ENCODE measurements at places on chromosomes 4 and X. TPM values are rescaled to one million over a fixed set of nuclear protein-coding genes. Genes with fewer than 3 reads are reported as not detected.

Gene ACOT9
- 21.4 TPM for total RNA-seq

Gene ACSL1
- 50.0 TPM for total RNA-seq

Gene SMS
- 32.4 TPM for total RNA-seq

Gene SRPK3
- total RNA-seq, result 1.8 TPM

Gene HTN3
- not detected for total RNA-seq

Gene WDR17
- total RNA-seq, result 7.6 TPM

Gene DAPP1
- 10.7 TPM for total RNA-seq

Gene RNF128
- 6.7 TPM for total RNA-seq

Gene GIMD1
- not detected for total RNA-seq

Gene LRCH2
- total RNA-seq, result 4.2 TPM

Gene DOK7
- 0.27 TPM for total RNA-seq

Gene FIP1L1
- 20.6 TPM for total RNA-seq

Gene HTT
- 61.4 TPM for total RNA-seq

Gene GPR50
- total RNA-seq, result not detected

Gene BEX1
- 3.0 TPM for total RNA-seq

Gene FANCB
- total RNA-seq, result 0.68 TPM

Gene SPANXN4
- not detected for total RNA-seq

Gene RNF175
- 0.96 TPM for total RNA-seq

Gene EGF
- 1.1 TPM for total RNA-seq

Gene POLN
- 0.27 TPM for total RNA-seq

Gene CD38
- total RNA-seq, result 3.4 TPM

Gene FAM47A
- not detected for total RNA-seq

Gene SPANXD
- total RNA-seq, result not detected

Gene ITGB1BP2
- total RNA-seq, result not detected

Gene ADH5
- 141 TPM for total RNA-seq

Gene UGT2B11
- total RNA-seq, result 0.96 TPM

Gene PASD1
- total RNA-seq, result not detected

Gene PPARGC1A
- total RNA-seq, result 4,431 TPM

Gene SPOCK3
- not detected for total RNA-seq

Gene PRDM8
- total RNA-seq, result 0.20 TPM

Gene ZAR1
- not detected for total RNA-seq

Gene MORF4L2
- total RNA-seq, result 196 TPM

Gene PLP1
- 4.4 TPM for total RNA-seq

Gene TMEM156
- 0.96 TPM for total RNA-seq

Gene MAGEC1
- not detected for total RNA-seq

Gene DDX60
- total RNA-seq, result 26.9 TPM

Gene PNPLA4
- 0.75 TPM for total RNA-seq

Gene SHISA3
- total RNA-seq, result not detected

Gene GDPD2
- 1.6 TPM for total RNA-seq

Gene MAGEA2B
- total RNA-seq, result not detected

Gene ERCC6L
- total RNA-seq, result 1.4 TPM

Gene LINC00632
- 164 TPM for total RNA-seq

Gene FAM149A
- total RNA-seq, result 10.8 TPM

Gene GLRA3
- total RNA-seq, result not detected

Gene GPR82
- total RNA-seq, result 0.41 TPM

Gene AR
- total RNA-seq, result 1.1 TPM

Gene TLL1
- 1.00 TPM for total RNA-seq

Gene SHROOM3
- 445 TPM for total RNA-seq

Gene CT55
- total RNA-seq, result not detected

Gene CSN3
- not detected for total RNA-seq

Gene S100P
- 7.5 TPM for total RNA-seq

Gene CEP44
- total RNA-seq, result 22.5 TPM

Gene TEX13D
- not detected for total RNA-seq

Gene P2RY10
- total RNA-seq, result 2.0 TPM

Gene FOXO4
- 152 TPM for total RNA-seq

Gene DGAT2L6
- not detected for total RNA-seq

Gene MRPS18C
- total RNA-seq, result 32.2 TPM

Gene AMBN
- total RNA-seq, result not detected
